ENCODE measurements at places on chromosomes 6 and 20.

DNA sequence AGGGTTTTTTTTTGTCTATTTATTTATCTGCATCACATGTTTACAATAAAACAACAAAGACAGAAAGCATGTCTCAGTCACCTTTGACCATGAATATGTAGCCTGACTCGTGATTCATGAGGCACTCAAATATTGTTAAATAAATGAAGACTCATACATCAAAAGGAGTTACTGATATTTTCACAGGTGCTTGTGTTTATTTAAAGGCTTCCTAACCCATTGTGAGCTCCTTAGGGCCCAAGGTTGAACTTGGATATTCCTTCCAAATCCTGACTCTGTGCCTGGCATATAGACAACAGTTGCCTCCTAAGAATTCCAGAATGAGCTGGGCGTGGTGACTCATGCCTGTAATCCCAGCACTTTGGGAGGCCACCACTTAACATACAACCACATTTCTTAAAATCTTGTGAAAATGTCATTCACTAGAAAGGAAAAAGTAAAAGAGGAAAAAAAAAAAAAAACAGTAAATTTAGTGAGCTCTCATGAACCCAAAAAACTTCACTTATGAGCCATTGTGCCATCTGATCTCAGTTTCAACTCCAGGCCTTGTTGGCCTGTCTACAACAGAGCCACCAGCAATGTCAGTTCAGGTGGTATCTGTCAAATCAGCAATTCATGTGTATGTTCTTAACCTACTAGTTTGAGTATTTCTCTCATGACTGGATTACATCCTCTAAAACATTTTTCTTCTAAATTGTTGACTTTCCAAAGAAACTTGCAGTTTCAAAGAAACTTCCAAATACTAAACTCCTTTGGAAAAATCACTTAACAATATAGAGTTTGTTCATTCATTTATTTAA, 162.7 kb upstream of the MARCKS start:
- no peaks in the 10 kb centered on the region for H3K4me1 ChIP-seq
- H3K4me3 ChIP-seq = no peak overlapping the region
- H3K27me3 ChIP-seq = no peaks in the 10 kb centered on the region
- no peak for DNase-seq
- no peak overlapping the region for H3K27ac ChIP-seq

DNA sequence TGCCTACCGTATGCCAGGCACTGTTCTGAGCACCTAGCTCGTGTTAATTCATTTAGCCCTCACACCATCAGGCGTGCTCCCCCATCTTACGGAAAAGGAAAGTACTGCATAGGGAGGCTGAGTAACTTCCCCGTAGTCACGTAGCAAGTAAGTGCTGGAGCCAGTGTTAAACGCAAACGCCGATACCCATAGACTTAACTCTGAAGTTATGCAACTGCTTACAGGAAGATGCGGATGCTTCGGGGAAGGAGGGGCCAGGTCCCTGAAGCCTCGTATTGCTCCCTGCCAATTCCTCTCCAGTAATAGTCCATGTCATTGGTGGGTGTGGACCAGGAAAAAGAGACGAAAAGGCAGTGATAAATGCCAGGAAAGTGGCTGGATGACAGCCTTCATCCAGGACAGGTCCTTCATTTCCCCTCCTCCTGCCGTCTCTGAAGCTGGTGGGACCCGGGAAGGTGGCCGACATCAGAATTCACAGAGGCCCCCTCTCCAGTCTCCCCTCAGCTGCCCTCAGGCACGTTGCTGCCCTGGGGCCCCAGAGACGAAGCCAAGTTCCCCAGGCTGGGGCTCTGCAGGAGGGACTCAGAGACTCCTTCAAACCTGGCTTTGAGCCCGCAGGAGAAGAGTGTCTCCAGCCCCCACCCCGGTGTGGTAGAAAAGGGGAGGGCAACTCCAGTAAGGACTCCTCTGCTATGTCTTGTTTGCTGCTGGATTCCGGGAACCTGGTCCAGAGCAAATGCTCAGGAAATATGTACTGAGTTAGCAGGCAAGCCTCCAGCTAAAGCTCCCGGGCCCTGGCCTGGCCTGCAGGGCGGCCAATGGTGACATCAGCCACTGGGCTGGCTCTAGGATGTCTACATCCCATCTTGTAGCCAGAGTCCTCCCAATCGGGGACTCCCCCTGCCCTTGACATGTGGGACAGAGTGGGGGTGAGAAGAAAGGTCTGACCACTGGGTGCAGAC, 37.8 kb downstream of the RAB44 start:
- peaks cover 21% of the 10 kb centered on the region for H3K4me1 ChIP-seq
- H3K36me3 ChIP-seq = no peaks in the 10 kb centered on the region
- peak overlapping the region; percentile 33 for H3K4me3 ChIP-seq
- peak; percentile 71 for DNase-seq
- H3K27ac ChIP-seq = peak overlapping the region; percentile 74

GRCh38 chr6:33984466-33985312, 161.2 kb downstream of the GRM4 start:
- DNase-seq = no peak
- H3K4me3 ChIP-seq = no peak overlapping the region
- no peaks in the 10 kb centered on the region for H3K36me3 ChIP-seq
- no peak overlapping the region for H3K27ac ChIP-seq
- H3K4me1 ChIP-seq = peaks cover 8% of the 10 kb centered on the region

DNA sequence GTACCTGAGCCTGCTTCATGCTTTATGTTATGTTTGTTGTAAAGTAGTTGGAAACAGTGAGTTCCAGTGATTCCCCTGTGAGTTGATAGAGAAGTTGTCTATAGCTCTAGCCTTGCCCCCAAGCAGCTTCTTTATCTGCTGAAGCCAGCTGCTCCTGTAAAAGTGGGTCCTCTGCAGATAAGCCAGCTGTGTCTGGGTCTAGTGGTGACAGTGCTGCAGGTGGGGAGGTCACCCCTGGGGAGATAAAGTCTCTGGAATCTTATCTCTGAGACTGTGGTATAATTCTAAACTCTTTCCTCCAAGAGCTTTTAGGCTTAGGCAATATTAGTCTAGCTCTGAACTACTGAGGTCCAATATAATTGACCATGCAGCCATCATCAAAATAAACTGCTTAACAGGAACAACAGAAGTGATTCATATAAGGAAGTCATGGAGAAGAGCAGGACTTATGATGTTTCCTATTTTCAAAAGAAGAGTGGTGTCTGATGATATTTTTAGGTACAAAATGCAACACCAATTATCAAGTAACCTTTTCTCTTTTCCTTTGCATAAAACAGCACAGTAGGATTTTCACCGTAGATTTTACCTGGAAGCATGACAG, 44.2 kb upstream of the TMEM217 start:
- no peak overlapping the region for H3K27ac ChIP-seq
- peaks cover 38% of the 10 kb centered on the region for H3K36me3 ChIP-seq
- no peaks in the 10 kb centered on the region for H3K4me1 ChIP-seq
- no peaks in the 10 kb centered on the region for H3K27me3 ChIP-seq
- H3K4me3 ChIP-seq = no peak overlapping the region

DNA sequence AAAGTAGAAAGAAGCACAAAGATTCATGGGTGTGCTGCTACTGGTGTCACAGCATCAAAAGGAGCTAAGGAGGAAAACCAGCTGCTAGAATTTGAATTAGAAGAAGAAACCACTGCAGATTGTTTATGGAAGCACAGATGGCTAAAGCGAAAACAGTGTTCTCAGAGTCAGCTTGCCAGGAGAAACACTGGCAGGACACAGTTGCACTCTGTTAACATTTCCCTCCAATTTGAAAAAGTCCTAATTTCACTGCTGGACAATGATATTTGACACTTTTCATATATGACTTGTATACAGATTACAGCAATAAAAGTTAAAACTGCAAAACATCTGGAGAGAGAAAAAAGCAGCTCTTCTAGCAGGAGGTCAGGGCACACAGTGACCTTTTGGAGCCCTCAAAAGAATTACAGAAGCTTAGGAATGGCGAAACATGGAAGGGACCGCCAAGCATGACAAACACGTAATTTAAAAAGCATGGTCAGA, 314.5 kb downstream of the COL12A1 start:
- no peaks in the 10 kb centered on the region for H3K27me3 ChIP-seq
- H3K4me1 ChIP-seq = peaks cover 6% of the 10 kb centered on the region
- no peak overlapping the region for H3K27ac ChIP-seq
- H3K4me3 ChIP-seq = no peak overlapping the region
- DNase-seq = no peak

DNA sequence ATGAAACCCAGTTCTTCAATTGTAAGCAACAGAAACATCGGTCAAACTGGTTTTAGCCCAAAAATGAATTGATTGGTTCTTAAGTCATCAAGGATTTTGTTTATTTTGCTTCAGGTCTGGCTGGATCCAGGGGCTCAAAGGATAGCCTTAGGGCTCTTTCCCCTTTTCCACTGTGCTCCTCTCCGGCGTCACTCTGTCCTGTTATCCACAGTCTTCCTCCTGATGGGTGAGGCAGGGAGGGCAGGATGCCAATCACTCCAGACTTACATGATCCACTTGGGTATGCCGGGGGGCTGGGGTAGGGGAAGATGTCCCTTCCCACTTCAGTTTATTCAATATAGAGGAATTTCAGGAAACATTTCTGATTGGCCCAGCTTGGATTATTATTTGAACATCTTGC, 40.0 kb downstream of the PLAGL2 start:
- no peaks in the 10 kb centered on the region for H3K27me3 ChIP-seq
- no peak overlapping the region for H3K4me3 ChIP-seq
- no peaks in the 10 kb centered on the region for H3K4me1 ChIP-seq
- no peak overlapping the region for H3K27ac ChIP-seq
- DNase-seq = no peak

DNA sequence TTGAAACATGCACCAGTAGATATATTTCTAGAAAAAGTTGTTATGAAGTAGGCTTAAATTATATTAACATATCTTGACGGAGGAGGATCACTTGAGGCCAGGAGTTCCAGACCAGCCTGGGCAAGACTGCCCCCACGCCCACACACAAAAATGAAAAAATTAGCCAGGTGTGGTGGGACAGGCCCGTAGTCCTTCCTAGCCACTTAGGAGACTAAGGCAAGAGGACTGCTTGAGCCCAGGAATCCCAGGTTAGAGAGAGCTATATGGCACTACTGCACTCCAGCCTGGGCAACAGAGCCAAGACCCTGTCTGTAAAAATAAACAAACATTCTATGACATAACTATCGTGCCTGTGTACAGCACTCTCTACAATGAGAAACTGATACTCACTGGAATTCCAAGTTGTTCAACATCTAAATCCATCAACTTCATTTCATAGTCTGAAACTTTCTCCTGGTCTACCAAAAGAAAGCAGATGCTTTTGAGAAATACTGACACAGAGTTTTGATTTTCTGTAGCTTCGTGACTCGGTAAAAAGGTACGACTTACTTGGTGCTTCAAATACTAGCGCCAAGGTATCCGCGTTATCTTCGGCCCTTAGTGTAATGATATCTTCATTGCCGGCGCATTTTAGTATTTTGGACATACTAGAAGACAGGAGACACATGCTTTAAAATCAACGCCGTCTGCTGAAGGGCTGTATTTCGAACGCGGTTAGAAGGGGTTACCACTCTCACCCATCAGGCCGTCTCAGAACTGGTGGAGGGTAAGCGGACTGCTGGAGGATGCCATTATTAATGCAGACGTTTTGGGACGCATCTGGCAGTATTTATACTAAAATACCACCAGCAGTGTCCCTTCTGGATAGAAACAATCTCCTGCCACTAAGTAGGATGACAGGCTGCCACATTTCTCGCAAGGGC, 1.3 kb downstream of the PCNA start:
- peaks cover 24% of the 10 kb centered on the region for H3K4me1 ChIP-seq
- H3K36me3 ChIP-seq = peaks cover 40% of the 10 kb centered on the region
- no peaks in the 10 kb centered on the region for H3K27me3 ChIP-seq
- peak overlapping the region; percentile 84 for H3K4me3 ChIP-seq
- DNase-seq = no peak

DNA sequence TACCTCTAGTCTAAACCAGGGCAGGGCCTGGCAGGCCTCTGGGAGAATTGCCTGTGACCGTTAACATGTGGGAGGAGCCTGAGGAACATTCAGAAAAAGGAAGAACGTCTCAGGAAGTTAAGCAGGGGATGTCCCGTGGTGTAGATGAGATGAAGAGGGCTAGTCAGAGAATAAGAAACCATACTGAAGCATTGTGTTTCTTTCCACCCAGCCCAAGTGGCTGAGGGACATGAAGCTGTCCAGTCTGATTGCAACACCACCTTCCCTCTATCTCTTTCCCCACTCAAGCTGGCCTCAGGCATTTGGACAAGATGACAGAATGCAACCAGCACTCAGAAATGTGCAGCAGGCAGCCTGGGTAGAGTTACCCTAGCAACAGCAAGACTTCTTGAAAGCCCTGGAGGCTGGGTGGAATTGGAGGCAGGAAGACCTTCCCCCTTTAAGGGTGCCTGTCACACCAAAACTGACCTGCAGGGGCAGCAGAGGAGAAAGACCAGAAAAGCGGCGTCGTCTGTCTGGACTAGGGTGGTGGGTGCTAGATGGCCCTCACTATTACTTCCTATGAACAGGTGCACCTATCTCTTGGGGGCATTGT, 186.1 kb downstream of the UNC5CL start:
- H3K27me3 ChIP-seq = no peaks in the 10 kb centered on the region
- no peak overlapping the region for H3K27ac ChIP-seq
- H3K36me3 ChIP-seq = no peaks in the 10 kb centered on the region
- DNase-seq = no peak
- H3K4me1 ChIP-seq = no peaks in the 10 kb centered on the region
- no peak overlapping the region for H3K4me3 ChIP-seq

DNA sequence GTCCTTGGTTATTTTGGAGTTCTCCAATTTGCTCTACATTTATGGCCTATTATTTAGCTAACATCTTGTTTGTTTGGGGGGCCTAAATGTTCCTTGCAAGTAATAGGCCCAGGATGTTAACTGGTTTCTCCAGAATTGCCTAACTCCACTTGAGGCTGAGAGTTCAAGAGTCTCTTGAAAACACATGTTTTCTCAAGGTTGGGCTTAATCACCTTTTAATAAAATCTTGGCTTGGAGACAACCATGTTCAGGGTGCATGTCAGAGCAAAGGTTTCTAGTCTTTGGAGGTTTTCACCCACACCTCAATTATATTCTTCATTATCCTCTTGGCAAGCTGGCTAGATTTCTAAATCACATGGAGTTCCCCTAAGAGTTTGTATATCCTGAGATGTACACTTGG, 54.2 kb downstream of the KLHL31 start:
- H3K27ac ChIP-seq = no peak overlapping the region
- DNase-seq = no peak
- H3K36me3 ChIP-seq = no peaks in the 10 kb centered on the region
- H3K27me3 ChIP-seq = no peaks in the 10 kb centered on the region
- H3K4me1 ChIP-seq = no peaks in the 10 kb centered on the region

DNA sequence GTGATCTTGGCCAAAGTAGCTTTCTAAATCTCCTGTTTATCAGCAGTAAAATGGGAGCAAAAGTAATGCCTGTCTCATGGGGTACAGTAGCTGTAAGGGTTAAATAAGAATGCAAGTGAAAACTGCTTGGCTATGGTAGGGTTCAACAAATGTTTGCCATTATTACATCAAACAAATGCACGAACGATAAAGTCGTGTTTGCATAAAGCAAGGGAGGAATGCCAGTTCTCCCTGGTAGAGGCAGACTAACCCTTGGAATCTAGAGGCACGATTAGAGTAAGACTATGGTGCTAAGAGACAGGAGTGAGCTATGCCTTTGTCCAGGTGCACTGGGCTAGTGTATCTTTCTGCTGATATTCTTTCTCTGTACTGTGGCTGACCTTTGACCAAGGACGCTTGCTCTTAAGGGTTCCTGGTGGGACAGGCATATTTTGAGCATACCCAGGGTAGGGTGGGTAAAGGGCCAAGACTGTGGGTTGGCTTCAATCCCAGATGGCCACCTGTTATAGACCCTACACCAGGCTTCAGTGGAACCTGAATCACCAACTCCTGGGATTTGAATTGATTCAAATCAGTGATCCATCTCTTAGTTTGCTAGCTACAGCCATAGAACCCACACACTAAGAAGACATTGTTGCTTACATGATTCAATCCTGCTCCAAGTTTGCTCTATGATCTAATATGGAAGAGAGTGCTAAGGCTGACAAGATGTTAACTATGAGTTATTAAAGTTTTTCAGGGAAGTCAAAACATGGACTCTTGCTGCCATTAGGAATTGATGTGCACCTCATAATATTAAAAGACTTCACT, 139.9 kb downstream of the CCDC170 start:
- DNase-seq = no peak
- no peaks in the 10 kb centered on the region for H3K27me3 ChIP-seq
- no peaks in the 10 kb centered on the region for H3K4me1 ChIP-seq
- H3K27ac ChIP-seq = no peak overlapping the region
